ENCODE measurements at places on chromosomes 5 and 9. TPM values are rescaled to one million over a fixed set of nuclear protein-coding genes. Genes with fewer than 3 reads are reported as not detected.

GRCh38 chr9:92654481-92655301 lies 15.2 kb downstream of the IPPK start:
- no peak for DNase-seq

Gene DBN1
- 175 TPM for polyA plus RNA-seq

DNA sequence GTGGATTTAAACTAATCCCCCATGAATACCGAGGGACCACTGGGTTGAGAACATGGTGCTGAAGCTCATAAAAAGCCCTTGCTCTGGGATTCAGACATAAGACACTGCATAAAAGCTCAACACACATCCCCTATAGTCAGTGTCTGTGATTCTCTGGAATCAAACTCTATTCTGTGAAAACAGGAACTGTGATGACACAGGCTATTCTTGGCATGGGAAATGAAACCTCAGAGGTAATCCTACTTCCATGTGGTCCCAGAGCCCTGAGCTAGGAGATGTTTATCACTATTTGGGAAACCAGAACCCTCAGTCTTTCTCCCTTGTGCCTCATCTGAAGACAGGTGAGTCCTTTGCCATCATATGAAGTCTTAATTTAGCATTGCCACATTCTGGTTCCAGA lies 135.4 kb upstream of the PRSS3 start:
- no peak for DNase-seq

- DNase-seq, result no peak
Measured at GRCh38 chr5:132066871-132067270, 6.4 kb downstream of the IL3 start.

DNA sequence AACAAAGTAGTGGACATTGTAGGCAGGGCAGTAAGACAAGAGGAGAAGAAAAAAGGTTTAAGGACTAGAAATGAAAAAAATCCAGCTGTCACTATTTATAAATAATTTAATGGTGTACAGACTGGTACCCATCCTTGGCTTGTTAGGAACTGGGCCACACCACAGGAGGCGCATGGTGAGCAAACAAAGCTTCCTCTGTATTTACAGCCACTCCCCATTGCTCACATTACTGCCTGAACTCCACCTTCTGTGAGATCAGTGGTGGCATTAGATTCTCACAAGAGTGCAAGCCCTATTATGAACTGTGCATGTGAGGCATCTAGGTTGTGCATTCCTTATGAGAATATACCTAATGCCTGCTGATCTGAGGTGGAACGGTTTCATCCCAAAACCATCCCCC lies 62.6 kb upstream of the DMAC1 start:
- no peak for DNase-seq

DNA sequence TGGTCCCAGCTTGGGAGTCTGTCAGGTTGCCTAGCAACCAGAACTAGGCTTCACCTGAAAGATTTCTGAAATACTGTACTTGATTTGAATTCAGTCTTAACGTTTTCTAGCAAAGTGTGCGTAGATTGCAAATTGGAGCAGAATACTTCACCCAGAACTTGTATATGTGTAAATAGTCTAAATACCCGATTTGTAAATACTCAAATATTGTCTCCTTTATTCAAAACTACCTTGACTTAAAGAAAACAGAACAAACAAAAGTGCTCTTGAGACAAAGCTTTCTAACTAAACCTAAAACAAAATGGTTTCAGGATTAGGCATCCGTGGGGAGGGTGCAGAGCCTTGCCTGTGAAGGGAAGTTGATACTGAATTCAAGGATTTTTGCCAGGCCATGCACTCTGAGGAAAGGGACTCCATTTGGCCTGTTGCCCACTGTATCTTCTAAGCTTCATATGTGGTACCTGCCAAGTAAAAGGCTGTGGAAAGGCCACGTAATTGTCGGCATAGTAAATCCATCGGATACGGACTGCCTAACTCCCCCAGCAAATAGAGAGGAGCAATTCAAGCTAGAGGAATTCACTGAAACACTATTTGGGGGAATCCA lies 744 bp upstream of the HMGCS1 start:
- no peak for DNase-seq

DNA sequence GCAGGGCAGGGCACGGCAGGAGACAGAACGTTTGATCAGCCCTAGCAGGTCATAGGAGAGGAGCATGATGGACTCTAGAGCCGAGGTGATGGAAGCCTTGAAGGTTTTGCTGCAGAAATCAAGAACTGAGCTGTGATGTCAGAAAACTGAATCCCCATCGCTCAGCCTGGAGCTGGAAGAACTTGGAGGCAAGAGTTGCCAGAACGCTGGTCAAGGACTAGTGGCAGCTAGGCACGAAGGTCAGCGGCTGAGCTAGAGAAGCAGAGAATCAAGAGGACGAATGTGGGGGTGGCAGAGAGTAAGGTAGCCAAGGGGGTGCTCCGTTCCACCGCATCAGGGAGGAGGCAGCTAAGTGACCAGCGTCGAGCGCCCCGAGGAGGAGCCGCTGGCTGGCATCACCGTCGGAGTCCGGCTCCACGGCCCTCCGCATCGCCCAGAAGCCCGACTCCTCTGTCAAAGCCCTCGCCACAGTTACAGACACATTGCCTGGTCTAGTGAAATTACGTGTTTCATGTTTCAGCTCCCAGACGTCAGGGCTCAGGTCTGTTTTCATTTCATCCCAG lies 1.2 kb upstream of the GALNT10 start:
- DNase-seq, result no peak

GRCh38 chr9:109269081-109269480 lies 51.8 kb downstream of the EPB41L4B start:
- DNase-seq, result no peak

DNA sequence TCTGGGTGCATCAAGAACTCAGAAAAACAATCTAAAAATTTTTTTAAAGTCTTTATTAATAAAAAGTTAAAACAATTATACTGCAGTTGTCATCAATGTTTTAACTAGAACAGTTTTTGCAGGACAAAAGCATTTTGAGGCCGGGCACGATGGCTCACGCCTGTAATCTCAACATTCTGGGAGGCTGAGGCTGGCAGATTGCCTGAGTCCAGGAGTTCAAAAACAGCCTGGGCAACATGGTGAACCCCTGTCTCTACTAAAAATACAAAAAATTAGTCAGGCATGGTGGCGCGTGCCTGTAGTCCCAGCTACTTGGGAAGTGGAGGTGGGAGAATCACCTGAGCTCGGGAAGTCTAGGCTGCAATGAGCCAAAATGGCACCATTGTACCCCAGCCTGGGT lies 5.2 kb upstream of the SPRY4 start:
- no peak for DNase-seq

Gene ASPN
- polyA plus RNA-seq, result 9.8 TPM

- DNase-seq, result no peak
Measured at GRCh38 chr5:149356391-149356790, 1.5 kb upstream of the PCYOX1L start.

DNA sequence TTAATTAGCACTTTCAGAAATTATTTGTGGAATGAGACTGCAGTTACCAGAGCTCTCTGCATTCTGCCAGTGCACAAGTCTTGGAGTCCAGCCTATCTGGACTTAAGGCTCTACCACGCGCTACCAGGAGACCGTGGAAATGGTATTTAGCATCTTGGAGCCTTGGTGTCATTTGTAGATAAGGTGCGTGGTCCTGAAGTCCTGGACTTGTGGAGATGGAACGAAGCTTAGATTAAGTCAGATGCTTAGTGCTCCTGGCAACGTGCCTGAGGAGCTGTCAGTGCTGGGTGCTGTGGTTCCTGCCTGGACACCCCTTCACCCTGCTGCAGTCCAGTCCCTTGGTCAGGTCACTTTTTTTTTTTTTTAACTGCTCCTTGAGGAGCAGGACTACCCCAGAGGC lies 59.7 kb downstream of the RCL1 start:
- DNase-seq, result no peak

GRCh38 chr9:211036-211435 lies 3.6 kb upstream of the DOCK8 start:
- no peak for DNase-seq

DNA sequence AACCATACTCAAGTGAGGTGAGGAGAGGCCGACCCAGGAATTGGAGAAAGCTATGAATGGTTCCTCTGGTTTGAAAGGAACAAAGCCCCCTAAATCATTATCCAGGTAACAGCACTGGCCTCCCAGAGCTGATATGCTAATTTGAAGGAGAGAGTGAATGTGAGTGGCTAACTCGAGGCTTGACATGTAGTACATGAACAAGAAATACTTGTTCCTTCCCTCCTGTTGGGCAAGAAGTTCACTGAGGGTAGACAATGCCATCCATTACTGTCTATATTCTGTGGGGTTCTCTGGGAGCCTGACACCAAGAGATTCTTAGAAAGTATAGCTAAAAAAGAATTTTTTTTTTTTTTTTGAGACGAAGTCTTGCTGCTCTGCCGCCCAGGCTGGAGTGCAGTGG lies 32.5 kb upstream of the ZNF354A start:
- no peak for DNase-seq

Gene OR13C9
- not detected for polyA plus RNA-seq

Gene ACOT12
- polyA plus RNA-seq, result 1.2 TPM

Gene BHMT2
- polyA plus RNA-seq, result 49.9 TPM

GRCh38 chr5:77182367-77182766 lies 28.1 kb upstream of the PDE8B start:
- no peak for DNase-seq

DNA sequence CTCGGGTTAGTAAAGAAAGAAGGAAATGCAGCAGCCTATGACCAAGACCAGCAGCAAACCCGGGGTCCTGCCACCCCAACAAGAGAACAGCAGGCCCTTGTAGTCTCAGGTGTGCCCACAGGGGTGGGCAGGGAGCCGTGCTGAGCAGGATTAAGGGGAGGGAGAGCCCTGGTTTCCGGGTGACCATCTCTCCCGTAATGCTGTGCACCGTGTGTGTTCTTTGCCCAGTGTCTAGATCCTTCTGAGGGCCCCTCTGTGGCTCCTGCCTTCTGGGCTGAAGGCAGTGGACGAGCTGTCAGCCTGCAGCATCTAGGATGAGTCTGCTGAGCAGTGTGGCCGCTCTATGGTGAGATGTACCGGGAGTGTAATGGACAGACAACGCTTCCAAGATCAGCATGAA lies 12.7 kb upstream of the PLEKHG4B start:
- DNase-seq, result no peak

GRCh38 chr9:97440160-97440559 lies 28.3 kb downstream of the TDRD7 start:
- no peak for DNase-seq

Gene ITK
- polyA plus RNA-seq, result 0.23 TPM

GRCh38 chr9:121682926-121683515 lies 31.6 kb downstream of the DAB2IP start:
- DNase-seq, result no peak

Gene THG1L
- 30.5 TPM for polyA plus RNA-seq

Gene URM1
- polyA plus RNA-seq, result 53.6 TPM

Gene CCL27
- polyA plus RNA-seq, result 1.1 TPM

Gene SLC25A2
- polyA plus RNA-seq, result 0.23 TPM

Gene GARNL3
- polyA plus RNA-seq, result 19.8 TPM

DNA sequence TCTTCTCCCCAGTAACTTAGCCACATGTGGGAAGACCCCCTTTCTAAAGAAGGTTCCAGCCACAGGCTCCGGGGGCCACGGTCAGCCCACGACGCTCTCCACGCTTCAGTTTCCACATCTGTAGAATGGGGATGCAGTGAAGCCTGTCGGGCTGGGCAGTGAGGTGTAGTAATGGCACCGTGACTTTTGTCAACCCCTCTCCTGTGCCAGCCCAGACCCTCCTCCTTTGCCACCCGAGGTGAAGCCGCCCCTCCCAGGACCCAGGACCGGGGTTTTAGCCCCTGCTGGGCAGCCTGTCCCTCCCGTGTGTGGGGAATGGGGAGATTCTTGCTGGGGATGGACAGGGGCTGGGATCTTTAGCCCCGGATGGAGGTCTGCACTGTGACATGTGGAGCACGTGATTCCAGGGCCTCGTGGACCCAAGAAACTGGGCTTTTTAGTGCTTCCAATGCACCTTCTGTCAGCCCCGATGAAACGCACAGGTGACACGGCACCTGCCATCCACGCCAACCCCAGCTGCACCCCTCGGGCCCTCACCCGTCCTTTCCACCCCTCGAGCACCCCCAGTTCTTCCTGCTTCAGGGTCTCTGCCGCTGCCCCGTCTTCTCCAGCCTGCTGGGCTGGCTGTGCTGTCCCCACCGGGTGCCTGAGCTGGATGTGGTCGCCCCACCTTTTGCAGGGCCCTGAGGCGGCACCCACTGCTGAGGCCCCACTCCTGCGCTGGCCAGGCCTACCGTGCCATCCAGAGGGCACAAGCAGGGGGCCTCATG lies 13.4 kb upstream of the RNU6ATAC start:
- no peak for DNase-seq

Gene ABLIM3
- 1.1 TPM for polyA plus RNA-seq
